H4 (cell line): ENCODE measurements at places on chromosomes 5 and 9. TPM values are rescaled to one million over a fixed set of nuclear protein-coding genes. Genes with fewer than 3 reads are reported as not detected.

The GLDC gene
- total RNA-seq, result 0.04 TPM in 1 of 2 replicates, not detected in the other

The RETREG1 gene
- total RNA-seq, result 1.5 and 3.1 TPM in 2 replicates

The PNPLA7 gene
- 0.14 TPM in 1 of 2 replicates, not detected in the other for total RNA-seq

The IFNA2 gene
- not detected in 2 replicates for total RNA-seq

The CCDC192 gene
- total RNA-seq, result not detected in 2 replicates

The F12 gene
- 5.8 and 7.3 TPM in 2 replicates for total RNA-seq

The MARCOL gene
- not detected in 2 replicates for total RNA-seq

The PTGES gene
- total RNA-seq, result 13.0 and 14.2 TPM in 2 replicates

The HTR1A gene
- total RNA-seq, result not detected in 2 replicates

The NEUROG1 gene
- not detected in 2 replicates for total RNA-seq

The ZNF879 gene
- 0.76 and 1.4 TPM in 2 replicates for total RNA-seq

DNA sequence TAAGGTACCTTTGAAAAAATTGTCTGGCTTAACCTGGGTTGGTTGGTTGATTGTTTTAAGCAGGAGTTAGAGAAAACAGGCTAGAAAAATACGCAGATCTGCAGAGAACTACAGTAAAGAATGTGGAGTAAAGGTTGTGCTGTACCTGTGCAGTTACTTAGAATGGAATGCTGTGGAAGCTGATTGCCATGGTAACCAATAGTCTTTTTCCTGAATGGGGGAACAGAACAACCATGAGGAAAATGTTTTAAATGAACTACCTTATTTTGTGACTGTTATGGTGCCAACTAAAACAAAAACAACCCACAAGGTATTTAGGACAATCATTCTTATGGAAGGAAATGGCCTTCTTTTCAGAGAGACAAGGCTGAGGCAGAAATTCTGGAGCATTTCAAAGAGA is 4.8 kb upstream of the HOMER1 start:
- DNase-seq, result no peak

- peak; percentile 17 for DNase-seq
Measured at GRCh38 chr5:61322738-61323725, 9.0 kb upstream of the ZSWIM6 start.

- DNase-seq, result no peak
Measured at GRCh38 chr9:69497816-69498215, 172.8 kb downstream of the ENTREP1 start.

GRCh38 chr9:98547606-98548005 is 161.1 kb downstream of the GABBR2 start:
- DNase-seq, result no peak

DNA sequence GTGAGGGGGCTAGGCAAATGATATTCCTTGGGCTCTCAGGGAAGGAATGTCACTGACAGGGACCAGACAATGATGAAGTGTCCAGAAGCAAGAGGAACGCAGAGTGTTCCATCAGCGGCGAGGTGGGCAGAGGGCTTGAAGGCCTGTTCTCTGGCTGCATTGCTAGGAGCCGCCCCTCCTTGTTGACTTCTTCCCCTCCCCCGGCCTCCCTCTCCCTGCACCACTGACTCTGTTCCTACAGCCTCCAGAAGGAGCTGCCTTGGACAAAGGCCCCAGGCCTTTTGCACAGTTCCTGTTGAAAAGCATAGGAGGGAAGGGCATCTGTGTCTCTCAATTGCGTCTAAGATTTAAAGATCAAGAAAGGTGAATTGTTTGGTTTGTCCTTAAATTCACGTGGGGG is 12.4 kb downstream of the TLX3 start:
- DNase-seq, result no peak

GRCh38 chr5:14560091-14560595 is 21.4 kb upstream of the OTULINL start:
- DNase-seq, result no peak

- DNase-seq, result no peak
Measured at GRCh38 chr5:67516948-67517565, 320.5 kb upstream of the CD180 start.

- DNase-seq, result no peak
Measured at GRCh38 chr9:74735761-74736160, 152.0 kb downstream of the TRPM6 start.

DNA sequence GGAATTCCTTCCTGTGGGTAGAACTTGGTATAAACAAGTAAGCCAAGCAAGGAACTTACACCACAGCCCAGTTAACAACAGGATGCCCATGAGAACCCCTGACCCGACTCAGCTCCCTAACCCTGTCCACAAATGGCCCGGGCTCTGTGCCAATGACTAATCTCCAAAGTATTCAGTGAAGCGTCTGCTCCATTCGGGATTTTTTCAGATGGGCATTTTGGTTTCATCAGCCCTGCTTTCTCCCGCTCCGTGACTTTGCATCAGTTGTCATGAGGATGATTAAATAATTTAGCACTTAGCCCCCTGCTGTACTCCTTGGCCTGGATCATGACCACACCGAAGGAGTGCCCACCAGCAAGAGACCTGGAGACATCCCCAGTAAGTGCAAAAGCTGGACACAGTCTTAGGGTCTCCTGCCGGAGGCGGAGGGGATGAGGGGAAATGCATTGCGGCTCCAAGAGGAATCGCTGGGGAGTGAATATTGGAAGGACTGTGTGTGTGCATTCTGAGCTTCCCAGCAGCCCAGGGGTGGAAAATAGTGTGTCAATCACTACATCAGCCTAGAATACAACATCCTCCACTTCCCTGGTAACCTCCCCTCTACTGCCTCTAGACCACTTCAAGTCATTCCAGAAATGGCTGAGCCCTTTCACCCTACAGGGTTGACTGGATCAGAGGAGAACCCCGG is 41.4 kb upstream of the DNAH5 start:
- peak; percentile 83 for DNase-seq

GRCh38 chr5:152465140-152465539 is 60.1 kb upstream of the NMUR2 start:
- DNase-seq, result no peak

- DNase-seq, result no peak
Measured at GRCh38 chr9:120946259-120946658, 19.7 kb upstream of the TRAF1 start.

DNA sequence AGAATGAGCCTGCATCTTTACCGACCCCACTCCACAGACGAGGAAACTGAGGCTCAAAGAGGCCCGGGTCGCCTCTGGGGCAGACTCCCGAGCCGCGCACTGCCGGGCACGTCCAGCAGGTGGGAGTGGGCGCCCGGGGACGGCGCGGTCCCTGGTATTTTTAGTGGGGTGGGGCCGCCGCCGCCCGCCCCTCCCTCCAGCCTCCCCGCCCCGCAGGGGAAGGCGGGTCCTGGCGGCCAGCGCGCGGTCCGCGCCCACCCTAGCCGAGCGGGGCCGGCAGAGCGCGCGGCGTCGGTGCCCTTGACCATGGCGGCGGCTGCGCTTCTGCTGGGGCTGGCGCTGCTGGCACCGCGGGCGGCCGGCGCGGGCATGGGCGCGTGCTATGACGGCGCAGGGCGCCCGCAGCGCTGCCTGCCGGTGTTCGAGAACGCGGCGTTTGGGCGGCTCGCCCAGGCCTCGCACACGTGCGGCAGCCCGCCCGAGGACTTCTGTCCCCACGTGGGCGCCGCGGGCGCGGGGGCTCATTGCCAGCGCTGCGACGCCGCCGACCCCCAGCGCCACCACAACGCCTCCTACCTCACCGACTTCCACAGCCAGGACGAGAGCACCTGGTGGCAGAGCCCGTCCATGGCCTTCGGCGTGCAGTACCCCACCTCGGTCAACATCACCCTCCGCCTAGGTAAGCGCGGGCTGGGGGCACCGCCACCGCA is at the start of gene LAMC3:
Gene LAMC3 (plus strand): TSS at position 266 of the 710 bp plus-strand sequence. CDS start 41 bp downstream, at position 307.
- DNase-seq, result no peak

GRCh38 chr5:54454602-54455001 is 897 bp upstream of the HSPB3 start:
- DNase-seq, result no peak

- DNase-seq, result no peak
Measured at GRCh38 chr9:72006501-72006900, 53.9 kb downstream of the C9orf57 start.

GRCh38 chr5:140550147-140551079 is 3.0 kb downstream of the EIF4EBP3 start:
- DNase-seq, result no peak

DNA sequence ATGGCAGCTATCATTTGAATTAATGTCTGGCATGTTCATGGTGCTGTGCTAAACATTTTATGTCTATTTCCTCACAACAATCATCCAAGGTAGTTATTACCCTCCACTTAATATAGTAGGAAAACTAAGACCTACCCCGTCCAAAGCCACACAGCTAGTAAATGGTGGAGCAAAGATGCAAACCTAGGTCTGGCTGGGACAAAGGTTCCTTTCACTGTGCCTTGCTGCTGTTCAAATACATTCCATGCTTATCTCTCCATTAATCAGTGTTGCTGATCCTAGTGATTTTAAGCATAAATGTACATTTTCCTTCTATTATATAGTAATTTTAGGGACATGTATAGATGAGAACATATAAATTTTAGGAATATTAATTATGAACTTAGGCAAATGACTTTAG is 38.7 kb downstream of the CCDC125 start:
- no peak for DNase-seq

DNA sequence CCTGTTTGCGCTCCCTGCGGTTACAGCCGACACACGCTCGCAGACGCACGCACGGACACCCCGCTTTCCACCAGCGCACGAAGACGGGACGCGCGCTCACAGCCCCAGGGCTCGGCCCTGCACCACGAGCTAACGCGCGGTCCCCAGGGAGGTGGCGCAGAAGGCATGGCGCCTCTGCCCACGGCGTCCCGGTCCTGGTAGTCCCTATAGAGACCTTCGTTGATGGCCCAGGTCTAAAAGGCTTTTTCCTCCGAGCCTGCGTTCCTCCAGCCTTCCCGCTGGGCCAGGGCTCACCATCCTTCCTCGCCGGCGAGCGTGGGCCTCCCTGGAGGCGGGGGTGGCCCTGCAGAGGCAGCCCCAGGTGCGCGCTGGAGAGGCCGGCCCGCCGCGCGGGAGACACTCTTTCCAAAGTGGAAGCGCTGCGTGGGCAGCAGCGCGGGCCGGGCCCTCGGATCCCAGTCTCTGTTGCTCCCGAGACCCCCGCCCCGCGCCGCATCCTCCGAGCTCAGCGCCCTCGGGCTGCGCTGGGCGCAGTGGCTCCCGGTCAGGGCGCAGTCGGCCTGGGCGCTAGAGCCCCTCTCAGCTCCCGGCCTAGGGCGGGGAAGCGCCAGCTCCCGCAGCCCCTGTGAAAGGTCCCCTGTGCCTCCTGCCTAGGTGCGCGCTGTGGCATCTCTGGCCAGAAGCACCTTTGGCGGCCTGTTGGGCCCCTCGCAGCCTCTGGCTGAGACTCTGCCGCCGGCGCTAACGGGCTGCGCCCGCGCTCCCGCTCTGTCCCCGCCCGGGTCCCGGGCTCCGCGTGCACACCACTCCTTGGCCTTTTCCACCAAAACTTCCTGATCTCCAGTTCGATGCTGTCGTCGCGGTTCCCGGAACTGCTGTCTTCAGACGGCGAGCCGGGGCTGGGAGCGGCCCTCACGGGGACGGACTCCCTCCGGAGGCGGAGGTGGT is 31.9 kb upstream of the FANCC start:
- no peak for DNase-seq

- DNase-seq, result no peak
Measured at GRCh38 chr9:77839459-77840140, 191.5 kb upstream of the GNA14 start.

DNA sequence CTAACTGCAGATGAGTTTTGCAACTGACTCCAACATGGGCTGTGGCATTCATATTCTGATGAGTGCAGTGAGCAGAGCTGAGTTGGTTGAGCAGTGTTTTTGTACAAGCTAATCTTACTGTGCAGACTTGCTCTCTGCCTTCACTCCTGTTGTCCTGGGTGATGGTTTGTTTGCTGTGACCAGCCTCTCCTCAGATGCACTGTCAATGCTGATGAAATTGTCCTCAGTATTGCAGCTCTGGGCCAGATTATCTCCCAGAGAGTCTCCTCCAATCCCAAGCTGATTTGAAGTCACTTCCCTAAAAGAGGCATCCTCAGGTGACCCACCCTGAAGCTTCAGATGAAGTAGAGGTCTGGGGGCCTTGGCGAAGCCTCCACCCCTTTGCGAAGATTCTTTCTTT is 581.8 kb downstream of the ACTL7B start:
- DNase-seq, result no peak

GRCh38 chr9:113558632-113559502 is 95.3 kb downstream of the RGS3 start:
- DNase-seq, result no peak

DNA sequence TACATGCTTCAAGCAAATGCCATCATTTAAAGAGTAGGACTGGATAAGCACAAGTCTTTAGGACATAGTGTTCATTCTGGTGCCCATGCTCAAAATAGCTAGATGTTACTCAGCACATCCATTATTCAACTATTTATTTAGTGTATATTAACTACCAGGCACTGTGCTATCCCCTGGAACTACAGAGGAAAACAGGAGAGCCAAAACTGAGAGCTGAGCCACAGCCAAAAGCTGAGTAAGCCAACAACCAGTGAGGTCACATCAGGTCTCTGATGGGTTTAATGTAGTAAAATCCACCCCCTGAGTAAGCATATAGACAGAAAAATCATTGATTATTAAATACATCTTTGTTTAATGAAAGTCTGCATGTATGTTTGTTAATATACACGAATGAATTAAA is 469.3 kb upstream of the DMAC1 start:
- DNase-seq, result no peak

GRCh38 chr9:105148328-105149006 is 96.0 kb upstream of the SLC44A1 start:
- no peak for DNase-seq

DNA sequence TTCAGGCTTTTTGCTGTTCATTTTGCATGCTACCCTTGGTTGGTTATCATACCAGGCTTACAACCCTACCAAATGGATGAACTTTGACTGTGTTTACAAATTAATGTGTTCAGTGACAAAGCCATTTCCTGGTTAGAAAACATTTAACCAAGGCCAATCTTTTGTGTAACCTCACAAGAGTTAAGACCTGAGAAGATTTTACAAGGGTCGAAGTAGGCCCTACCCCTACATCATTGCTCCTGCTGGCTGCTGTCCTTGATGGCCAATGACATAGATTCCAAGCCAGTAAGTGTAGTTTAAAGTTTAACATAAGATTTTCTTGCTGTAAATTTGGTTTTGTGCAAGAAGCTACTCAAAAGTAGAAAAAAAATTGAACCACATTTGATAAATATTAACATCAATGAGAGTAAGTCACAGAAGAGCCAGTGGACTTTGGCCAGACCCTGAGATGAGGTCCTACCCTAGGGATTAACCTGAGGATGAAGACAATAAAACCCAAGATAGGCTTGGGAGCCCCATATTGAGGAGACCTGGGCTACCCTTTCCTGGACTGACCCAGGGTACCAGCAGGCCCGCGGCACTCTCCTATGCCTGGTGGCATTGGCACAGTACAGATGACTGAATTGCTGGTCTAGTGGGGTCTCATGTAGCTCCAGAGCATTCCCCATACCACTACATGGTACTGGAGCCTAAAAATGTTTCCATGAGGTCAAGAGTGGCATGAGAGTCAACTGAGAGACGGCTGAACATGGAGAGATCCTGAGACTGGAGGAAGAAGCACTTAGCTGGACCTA is 8.3 kb downstream of the C1QTNF3 start:
- no peak for DNase-seq

DNA sequence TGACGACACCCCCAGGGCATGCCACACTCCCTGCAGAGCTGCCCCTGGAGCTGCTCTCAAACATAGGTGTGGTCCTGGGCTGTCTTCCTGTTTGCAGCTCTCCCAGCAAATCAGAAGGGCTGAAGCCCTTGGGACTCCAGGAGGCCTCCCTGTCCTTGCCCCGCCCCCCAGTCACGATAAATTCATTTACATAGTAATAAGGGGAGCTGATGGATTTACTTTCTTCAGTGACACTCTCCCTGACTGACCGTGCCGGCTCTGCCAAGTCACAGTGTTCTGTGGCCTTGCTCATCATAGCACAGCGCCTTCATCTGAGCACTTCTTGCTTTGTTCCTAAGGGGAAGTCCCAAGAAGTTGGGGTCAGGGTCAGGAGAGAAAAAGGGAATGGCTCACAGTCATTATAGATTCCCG is 121.4 kb downstream of the ENC1 start:
- no peak for DNase-seq

GRCh38 chr9:134063088-134063570 is 4.7 kb downstream of the BRD3 start:
- no peak for DNase-seq
